ENCODE measurements at places on chromosomes 1 and 21.

GRCh38 chr1:5513846-5514526 lies 478.2 kb downstream of the NPHP4 start:
- no peak for DNase-seq

DNA sequence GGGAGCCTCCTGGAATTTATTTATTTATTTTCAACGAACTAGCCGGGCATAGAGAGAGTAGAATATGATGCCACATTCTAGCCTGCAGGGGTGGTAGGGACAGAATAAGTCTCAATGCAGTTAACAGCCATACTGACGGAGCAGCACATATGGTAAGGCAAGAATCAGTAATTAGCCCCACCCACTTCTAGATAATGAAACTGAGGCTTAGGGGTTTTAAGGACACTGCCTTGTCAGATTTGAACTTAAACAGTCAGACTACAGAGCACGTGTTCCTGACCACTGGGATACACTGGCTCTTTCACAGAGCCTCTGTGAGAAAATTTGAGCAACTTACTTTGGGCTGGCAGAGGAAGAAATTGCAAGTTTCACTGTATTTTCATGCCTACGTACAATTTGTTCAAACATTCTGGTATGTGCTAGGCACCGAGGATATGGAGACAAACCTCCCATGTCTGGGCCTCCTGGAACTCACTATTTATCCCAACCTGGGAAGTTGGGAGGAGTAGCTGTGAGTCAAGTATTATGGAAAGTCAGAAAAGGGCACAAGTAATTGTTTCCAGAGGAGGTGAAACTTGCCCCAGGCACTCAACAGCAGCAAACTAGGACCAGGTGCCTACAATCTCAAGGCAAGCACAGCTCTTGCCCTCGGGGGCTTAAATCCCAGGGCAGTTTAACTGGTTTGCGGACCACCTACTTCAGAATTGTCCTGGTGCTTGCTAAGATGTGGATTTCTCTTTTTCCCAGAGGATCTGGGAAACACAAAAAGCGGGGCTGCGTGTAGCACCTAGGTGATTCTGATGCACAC lies 1.6 kb upstream of the CLIC4 start:
- DNase-seq = no peak

GRCh38 chr1:202088206-202088605 lies 34.5 kb upstream of the GPR37L1 start:
- DNase-seq = no peak

DNA sequence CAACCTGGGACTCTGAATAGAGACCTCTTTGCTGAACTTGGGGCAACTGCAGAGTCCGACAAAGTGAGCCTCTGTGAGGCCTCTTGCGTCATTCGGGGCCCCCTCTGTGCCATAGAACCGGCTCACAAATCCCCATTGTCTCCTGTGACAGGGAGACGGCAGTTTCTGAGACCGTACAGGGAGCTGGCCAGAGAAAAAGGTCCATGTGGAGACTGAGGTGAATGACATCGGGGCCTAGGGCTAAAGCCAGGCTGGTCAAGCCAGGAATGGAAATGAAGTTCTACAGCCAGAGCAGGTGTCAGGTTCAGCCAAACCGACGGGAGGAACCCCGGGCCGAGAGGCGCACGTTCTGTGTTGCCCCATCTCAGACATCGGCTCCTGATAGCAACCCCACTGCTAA lies 37.1 kb upstream of the TRIM67 start:
- no peak for DNase-seq

GRCh38 chr1:227357171-227357926 lies 39.1 kb upstream of the CDC42BPA start:
- DNase-seq = peak; percentile 3

DNA sequence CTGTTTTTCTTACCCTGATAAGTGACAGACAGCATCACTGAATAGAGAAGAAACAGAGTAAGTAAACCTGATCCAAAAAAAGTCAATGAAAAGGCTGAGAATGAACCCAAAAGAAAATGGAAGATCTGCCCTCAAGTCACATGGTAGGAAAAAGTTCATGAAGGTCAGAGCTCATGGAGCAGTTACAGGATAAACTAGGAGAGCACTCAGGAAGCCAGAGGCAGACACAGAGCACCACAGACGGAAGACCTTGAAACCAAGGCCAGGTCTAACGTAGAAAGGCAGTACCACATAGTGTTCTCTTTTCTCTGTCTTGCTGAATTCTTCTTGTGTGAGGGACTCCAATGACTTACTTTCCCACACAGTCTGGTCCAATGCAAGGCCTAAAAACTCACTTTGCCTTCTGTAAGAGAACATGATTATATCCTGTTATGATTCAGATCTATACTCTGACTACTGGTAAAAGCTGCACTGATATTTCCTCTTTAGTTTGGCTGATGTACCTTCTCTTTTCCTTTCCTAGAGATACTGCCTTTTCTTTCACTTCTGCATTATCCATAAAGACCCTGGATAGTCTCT lies 40.8 kb downstream of the RTCA start:
- no peak for DNase-seq

GRCh38 chr1:56505792-56506743 lies 73.3 kb downstream of the PLPP3 start:
- no peak for DNase-seq

- DNase-seq = no peak
These were observed 556.5 kb upstream of the BRINP3 start for GRCh38 chr1:191034132-191034531.

DNA sequence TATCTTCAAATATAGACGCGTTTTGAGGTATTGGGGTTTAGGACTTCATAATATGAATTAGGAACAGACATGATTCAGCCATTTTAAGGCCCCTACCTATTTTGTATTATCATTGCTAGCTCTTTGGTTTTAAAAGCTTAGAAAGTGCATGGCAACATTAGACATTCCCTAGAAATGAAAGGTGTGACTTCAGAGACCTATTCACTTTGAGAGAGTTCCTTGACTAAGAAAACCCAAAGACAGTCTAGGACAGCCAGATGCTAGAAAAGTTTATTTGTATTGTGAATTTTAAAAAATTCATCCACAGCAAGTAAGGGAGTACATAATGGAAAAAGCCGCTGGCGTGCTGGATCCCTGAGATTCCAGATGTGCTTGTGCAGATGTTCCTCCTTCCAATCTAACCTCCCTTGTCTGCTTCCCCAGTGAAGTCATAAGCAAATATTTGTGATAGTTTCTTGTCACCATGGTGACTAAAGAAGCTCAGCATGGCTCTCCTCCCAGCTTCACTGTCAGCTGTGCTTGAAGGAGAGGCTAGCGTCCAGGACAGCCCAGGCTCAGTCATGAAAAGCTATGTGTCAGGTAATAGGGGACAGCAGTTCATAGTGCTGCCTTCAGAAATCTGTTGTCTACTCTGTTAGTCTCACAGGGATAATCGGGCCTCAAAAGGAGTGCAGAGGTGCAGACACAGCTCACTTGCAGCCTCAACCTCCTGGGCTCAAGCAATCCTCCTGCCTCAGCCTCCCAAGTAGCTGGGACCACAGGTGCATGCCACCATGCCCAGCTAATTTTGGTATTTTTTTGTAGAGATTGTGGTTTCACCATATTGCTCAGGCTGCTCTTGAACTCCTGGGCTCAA lies 34.8 kb downstream of the KPNA6 start:
- no peak for DNase-seq

GRCh38 chr1:17248781-17249180 lies at the start of gene PADI3:
Gene PADI3 (plus strand): TSS chr1:17249098. CDS start chr1:17249138, 40 bp downstream.
- no peak for DNase-seq

DNA sequence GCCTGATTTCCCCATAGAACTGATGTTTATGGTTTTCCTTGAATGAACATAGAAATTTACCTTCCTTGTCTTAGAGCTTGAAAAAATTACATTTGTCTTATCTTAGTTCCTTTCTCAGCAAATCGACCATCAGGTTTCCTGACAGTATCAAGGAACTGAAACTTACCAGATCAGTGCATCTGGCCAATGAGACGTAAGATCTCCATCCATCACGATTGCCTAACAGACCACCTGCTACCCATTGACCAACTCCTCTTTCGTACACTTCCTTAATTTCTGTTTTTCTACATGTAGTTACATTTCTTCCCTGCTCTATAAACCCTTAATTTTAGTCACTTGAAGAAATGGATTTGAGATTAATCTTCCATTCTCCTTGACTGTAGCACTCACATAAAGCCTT lies 57.4 kb upstream of the TMPRSS15 start:
- no peak for DNase-seq

DNA sequence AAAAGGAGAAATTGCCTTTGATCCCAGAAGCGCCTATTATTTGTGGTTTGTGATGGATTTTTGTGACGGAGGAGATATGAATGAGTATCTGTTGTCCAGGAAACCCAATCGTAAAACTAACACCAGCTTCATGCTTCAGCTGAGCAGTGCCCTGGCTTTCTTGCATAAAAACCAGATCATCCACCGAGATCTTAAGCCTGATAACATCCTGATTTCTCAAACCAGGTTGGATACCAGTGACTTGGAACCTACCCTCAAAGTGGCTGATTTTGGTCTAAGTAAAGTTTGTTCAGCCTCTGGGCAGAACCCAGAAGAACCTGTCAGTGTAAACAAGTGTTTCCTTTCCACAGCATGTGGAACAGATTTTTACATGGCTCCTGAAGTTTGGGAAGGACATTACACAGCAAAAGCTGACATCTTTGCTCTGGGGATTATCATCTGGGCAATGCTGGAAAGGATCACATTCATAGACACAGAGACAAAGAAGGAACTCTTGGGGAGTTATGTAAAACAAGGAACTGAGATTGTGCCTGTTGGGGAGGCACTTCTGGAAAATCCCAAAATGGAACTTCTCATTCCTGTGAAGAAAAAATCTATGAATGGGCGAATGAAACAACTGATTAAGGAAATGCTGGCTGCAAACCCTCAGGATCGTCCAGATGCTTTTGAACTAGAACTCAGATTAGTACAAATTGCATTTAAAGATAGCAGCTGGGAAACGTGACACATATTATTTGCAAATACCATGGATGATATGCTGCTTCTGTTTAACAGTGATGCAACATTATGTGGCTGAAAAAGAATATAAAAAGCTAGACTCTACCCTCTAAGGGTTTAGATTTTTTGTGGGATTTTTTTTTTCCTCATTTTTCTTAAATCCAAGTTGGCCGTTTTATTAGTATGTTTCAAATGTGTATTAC lies 10.5 kb downstream of the PDIK1L start:
- DNase-seq = no peak

- DNase-seq = no peak
These were observed 85.1 kb downstream of the PCSK9 start for GRCh38 chr1:55124470-55124869.

DNA sequence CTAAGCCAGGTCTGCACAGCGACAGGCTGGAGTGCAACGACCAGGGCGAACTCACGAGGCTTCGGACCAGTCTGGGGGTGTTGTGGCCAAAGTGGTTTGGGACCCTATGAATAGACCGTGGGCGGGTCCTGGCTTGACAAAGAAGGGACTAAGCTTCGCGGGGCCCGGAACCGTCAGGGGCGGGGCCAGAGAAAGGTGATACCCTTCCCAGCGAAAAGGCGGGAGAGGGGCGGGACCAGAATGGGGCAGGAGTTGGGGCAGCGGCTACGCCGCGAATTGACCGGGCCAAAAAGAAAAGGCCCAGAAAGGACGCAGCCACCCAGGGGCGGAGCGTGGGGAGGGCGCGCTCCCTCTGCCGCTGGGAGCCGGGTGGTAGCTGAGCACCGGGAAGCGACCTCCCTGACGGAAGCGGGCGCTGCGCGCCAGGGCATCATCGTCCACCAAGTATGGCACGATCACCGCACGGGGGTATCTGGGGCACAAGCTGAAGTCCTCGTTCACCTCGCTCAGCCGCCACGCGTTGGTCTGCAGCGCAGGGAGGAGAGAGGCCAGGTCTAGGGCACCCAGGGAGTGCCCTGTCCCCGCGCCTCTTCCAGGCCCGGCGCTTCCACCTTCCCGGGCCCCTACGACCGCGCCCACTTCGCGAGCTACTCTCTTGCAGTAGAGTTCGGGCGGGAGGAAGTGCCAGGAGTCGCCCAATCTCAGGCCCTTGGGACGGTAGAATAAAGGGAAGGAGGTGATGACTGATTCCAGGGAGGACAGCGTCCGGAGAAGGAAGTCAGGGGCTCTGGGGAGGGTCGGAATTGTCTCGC lies 6.7 kb upstream of the FAM167B start:
- peak; percentile 86 for DNase-seq

GRCh38 chr1:89170170-89171066 lies 5.4 kb downstream of the GBP7 start:
- DNase-seq = no peak

DNA sequence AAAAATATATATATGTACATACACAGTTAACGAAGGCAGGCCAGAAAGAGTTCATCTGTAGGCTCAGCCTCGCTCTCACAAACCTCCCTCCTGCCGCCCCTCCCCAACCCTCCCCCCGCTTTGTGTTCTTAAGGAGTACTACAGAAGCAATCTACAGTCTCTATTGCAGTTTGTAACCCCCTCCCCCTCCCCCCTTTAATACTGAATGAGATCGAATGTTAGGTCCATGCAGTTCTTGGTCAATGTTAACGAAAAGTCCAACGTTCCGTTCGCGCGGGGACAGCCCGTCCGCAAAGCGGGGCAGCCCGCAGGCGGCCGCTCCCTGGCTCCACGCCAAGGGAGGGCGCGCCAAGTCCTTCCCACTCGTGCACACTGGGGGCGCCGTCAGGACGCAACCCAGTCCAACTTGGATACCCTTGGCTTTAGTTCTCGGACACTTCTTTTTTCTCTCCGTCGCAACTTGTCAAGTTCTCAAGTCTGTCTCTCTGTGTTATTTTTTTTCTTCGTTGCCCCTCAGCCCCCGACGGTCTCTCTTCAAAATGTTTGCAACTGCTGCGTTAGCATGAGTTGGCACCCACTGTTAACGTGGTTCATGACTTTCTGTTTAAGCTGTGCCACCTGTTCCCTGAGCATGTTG lies 2.2 kb downstream of the JUN start:
- DNase-seq = peak; percentile 63

DNA sequence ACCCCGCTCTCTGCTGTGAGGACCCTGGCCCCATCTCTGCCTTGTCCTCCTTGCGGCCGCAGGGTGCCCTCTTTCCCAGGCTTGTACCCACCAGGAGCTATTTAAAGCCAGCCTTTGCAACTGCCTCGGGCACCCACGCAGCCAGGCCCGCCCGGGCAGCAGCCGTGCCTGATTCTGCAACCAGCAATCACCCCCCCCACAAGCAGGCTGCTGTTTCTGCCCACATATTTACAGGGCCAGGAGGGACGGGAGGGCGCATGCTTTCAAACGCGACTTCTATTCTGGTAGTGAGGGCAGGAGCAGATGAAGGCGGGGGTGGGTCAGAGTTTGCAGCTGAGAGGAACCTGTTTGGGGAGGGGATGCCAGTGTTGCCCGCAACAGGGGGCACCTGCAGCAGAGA lies 13.6 kb downstream of the GABRD start:
- no peak for DNase-seq

GRCh38 chr1:152663098-152663497 lies at the start of gene LCE2D:
Gene LCE2D (plus strand): TSS chr1:152663380. CDS start chr1:152664106, 726 bp downstream.
- DNase-seq = no peak

DNA sequence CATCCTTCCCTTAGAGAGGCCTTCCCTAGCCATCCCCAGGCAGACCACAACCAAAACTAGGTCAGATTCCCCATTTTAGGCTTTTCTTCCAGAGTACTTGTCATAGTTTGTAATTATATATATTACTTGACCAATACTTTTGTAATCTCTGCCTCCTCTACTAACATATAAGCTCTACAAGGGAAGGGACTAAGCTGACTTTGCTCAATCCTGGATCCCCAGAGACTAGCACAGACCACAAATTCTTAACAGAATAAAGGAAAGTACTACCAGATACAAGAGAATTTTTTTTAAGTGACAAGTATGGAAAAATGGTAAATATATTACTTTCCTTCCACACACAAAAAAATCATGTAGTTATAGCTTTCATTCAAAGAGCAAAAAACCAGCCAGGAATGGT lies 2.0 kb downstream of the ZMYM6 start:
- no peak for DNase-seq
